ENCODE measurements at places on chromosomes 3 and 15. TPM values are rescaled to one million over a fixed set of nuclear protein-coding genes. Genes with fewer than 3 reads are reported as not detected.

DNA sequence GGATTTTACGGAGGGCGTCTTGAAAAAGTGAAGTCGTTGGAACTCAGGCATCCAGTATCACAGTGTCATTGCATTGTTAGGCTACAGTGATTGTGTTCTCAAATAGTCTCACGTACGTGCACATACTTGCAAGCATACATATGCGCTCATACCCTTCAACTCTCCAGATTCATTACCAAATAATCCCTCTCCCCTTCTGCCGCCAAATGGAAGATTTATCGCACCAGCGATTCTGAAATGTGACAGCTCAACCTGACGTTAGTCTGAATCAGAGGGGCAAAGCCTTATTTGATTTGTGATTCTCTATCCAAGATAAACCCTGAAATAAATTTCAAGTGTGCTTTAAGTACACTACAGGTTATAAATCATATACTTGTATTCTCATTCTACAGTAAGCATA is 119.4 kb downstream of the GADL1 start:
- H3K4me1 ChIP-seq = peaks cover 9% of the 10 kb centered on the region
- DNase-seq = no peak
- no peak overlapping the region for H3K27ac ChIP-seq
- no peak overlapping the region for H3K4me3 ChIP-seq
- H3K36me3 ChIP-seq = no peaks in the 10 kb centered on the region
- H3K27me3 ChIP-seq = no peaks in the 10 kb centered on the region

DNA sequence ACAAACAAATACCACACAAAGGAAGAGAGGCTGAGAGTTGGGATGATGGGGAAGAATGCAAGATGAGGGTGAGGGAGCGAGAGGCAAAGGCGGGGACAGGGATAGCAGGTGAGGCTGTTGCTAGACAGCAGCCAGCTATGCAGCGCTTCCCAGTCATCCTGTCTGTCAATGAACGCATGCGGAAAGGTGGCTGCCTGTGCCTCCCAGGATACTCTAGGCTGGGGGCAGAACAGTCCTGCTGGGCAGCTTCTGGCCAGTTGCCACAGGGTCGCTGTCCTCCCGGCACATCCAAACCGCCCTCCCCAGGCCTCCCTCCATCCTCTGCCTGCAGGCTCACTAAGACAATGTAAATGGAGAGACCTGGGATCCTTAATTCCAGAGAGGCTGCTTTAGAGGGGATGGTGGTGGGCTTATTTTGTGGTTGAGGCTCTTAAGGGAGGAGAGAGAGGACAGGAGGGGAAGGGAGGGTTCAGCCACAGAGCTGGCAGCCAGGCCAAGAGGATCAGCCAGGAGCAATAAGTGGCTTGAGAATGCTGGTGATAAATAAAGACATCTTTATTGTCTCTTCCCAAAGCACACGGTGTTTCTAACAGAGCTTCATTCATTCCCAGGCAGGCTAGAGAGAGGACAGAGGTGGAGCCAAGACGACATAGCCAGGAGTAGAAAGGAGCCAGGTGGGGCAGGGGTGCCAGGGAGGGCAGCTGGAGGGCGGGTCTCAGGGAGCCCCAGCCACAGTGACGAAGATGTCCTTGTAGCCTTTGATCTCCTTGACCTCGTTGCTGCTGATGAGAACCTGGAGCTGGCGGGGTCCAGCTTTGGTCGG is 9.2 kb upstream of the TGM5 start:
- no peaks in the 10 kb centered on the region for H3K4me1 ChIP-seq
- H3K4me3 ChIP-seq = no peak overlapping the region
- no peaks in the 10 kb centered on the region for H3K36me3 ChIP-seq
- DNase-seq = no peak

GRCh38 chr15:37081983-37082382 is 18.4 kb downstream of the MEIS2 start:
- H3K4me3 ChIP-seq = no peak overlapping the region
- H3K4me1 ChIP-seq = peaks cover 24% of the 10 kb centered on the region
- no peaks in the 10 kb centered on the region for H3K27me3 ChIP-seq
- no peak for DNase-seq

DNA sequence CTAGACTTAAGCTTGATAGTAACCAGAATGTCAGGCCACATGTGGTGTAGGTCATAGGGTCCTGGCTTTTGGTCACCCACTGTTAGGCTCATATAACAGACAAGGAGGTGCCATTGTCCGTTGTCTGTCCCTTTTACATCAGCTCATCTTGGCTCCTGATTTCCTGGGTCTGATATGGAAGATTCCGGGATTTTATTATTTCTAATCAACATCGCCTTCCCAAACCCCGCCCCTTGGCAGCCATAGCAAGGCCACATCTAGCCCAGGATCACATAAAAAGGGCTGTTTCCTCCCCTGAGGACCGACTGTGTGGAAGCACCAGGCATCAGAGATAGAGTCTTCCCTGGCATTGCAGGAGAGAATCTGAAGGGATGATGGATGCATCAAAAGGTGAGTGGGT is at the start of gene TGM4:
TGM4 (plus strand) TSS at position 301 of the 400 bp plus-strand sequence; CDS start at position 372, 71 bp downstream.
- no peaks in the 10 kb centered on the region for H3K27me3 ChIP-seq
- DNase-seq = no peak
- no peaks in the 10 kb centered on the region for H3K4me1 ChIP-seq
- H3K27ac ChIP-seq = no peak within 1 kb of the TSS

GRCh38 chr3:63523100-63523499 is 129.4 kb upstream of the SNTN start:
- no peak for DNase-seq
- H3K36me3 ChIP-seq = no peaks in the 10 kb centered on the region

- H3K4me3 ChIP-seq = no peak overlapping the region
- peak; percentile 69 for DNase-seq
- H3K36me3 ChIP-seq = no peaks in the 10 kb centered on the region
Observed at GRCh38 chr3:48507256-48508061, 3.5 kb upstream of the SHISA5 start.

Gene GOLGA6L22
- not detected for total RNA-seq

Gene MESP2
- not detected for total RNA-seq
